SK-N-MC (cell line): ENCODE measurements at places on chromosomes 7 and 10.

DNA sequence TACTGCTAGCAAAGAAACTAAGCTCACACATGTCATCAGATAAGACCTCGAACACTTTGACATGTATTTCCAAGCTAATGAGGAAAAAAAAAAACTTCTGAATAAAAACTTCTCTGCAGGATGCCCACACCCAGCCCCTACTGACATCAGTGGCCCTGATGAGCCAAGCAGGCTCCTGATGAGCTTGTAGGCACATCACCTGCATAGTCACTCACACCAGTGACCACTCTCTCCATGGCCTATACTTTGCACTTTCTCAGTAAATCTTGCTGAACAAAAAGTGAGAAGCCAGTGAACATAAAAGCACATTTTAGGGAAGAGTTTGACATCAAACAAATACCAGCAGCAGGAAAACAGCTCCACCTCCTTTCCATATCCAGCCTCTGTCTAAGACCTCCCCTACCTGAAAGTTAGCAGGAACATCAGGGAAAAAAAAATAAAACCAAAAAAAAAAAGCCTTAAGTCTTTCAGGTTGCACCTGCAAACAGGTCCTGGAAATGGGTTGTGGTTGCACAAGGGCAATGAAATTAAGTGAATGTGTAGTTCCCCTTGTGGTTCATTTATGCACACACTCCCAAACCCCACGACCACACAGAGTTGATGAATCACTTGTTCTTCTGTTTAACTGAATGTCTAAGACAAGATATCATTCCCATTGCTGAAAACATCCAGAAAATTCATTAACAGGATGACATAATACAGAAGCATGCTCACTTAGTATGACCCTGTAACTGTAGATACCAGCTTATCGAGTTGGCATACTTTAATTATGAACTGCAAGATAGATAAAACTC is 205.2 kb upstream of the PDE1C start:
- DNase-seq, result no peak

- DNase-seq, result no peak
Measured at GRCh38 chr10:70932392-70933196, 44.2 kb upstream of the PCBD1 start.

GRCh38 chr7:36916619-36917018 is 192.3 kb upstream of the AOAH start:
- DNase-seq, result no peak

GRCh38 chr10:69223028-69223342 is 2.9 kb downstream of the HKDC1 start:
- no peak for DNase-seq

DNA sequence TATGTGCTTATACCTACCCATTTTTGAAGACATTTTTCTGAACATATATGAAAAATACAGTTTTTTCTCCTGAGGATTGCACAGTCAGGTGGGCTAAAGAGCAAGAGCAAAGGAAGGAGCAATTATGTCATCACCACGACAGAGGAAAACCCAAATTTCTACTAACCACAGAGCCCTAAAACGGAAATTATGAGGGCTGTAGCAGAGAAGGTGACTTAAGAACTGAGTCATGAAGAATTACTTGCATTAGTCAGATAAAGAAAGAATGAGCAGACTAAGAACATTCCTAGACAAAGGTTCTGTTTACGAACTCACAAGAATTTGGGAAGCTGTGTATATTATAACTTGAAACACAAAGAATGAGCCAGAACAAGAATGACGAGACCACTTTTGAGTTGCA is 974.4 kb downstream of the NXPH1 start:
- DNase-seq, result no peak

- no peak for DNase-seq
Measured at GRCh38 chr7:81501220-81501619, 268.6 kb downstream of the HGF start.

- no peak for DNase-seq
Measured at GRCh38 chr10:44587488-44588318, 202.8 kb upstream of the CXCL12 start.

DNA sequence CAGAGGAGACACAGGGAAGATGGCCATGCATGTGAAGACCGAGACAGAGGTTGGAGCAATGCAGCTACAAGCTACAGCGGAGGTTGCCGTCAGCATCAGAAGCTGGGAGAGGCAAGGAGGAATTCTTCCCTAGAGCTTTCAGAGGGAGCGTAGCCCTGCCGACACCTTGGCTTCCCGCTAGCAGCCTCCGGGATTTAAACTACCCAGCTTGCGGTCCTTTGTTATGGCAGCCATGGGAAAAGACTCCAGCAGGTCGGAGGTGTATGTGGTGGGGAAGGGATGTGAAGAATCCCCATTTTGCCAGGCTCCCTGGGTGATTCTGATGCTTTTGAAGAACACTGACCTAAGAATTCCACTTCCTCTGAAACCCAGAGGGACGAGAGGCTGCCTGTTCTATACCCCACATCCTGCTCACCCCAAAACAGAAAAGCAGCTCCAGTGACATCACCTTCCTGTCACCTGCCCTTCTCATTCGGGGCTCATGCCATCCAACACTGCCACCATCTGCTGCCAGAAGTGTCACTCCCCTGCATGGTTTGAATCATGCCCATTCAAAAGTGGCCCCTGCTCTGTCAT is 3.3 kb upstream of the SEPHS1 start:
- DNase-seq, result no peak

GRCh38 chr7:143382126-143382790 is 1.1 kb downstream of the ZYX start:
- no peak for DNase-seq

DNA sequence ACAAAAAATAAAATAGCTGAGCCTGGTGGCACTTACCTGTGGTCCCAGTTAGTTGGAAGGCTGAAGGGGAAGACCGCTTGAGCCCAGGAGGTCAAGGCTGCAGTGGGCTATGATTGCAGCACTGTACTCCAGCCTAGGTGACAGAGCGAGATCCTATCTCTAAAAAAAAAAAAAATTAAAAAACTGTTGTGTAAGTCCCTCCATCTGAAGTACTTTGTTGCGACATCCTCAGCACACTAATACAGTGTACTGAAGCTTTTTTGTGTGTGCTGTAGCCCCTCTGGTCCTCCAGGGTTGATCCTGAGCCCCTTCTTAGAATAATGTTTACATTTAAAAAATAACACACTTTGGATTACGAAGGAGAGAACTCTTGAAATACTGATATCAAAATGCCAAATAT is 71.3 kb downstream of the PFKFB3 start:
- no peak for DNase-seq

DNA sequence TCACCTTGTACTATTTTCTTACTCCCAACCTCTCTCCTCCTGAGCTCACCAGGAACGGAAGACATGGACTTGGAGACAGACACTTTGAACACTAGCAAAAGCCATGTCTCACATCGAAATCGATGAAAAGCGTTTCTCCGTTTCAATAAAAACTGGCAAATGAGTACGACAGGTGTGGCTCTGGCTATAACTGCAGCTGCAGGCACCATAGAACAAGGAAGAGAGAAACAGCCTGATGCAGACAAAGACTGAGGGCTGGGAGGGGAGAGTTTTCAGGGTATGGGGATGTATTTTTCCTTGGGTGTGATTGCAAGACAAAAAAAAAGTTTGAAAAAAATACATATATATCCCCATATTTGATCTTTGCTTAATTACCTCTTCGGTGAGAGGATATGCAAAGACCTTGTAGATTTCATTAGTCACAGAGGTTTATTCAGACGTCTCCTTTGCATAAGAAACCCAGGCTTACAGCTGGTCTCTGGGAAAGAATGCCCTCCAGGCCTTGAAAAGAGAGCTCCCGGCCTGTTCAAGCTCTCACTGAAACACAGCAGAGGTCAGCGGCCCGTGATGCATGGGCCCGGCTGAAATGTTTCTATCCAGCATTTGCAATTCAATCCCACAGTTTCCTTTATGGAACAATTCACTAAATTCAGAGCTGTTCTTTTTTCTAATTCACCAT is 63.1 kb downstream of the TLL2 start:
- no peak for DNase-seq

DNA sequence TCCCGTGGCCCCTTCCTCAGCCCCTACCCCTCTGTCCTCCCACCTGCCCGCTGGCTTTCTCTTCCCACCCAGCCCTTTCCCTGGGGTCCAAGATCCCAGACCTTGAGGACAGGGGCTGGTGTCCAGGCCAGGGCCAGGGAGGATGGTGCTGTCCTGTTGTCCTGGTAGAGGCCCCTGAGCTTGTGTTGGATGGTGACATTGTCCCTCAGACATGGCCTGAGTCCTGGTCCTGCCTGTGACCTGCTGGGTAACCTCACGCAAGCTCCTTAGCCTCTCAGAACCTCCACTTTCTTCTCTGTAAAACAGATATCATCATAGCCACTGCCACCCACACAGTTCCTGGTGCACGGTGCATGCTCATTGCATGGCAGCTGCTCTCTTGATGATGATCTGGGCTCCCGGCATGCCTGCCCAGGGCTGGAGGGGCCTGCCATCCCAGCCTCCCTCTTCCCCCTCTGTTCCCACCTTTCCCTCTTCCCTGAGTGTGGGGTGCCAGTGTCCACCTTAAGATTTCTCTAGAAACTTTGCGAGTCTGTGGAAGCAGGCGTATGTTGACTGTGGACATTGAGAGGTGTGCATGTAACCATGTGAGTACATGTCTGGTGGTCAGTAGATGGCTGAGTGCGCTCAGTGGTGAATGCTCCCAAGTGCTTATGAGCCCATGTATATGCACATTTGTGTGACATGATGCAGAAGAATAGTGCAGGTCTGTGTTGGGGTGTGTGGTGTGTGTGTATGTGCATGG is 60.4 kb downstream of the NEURL1 start:
- DNase-seq, result no peak

GRCh38 chr7:113045379-113045778 is 41.2 kb downstream of the GPR85 start:
- no peak for DNase-seq

DNA sequence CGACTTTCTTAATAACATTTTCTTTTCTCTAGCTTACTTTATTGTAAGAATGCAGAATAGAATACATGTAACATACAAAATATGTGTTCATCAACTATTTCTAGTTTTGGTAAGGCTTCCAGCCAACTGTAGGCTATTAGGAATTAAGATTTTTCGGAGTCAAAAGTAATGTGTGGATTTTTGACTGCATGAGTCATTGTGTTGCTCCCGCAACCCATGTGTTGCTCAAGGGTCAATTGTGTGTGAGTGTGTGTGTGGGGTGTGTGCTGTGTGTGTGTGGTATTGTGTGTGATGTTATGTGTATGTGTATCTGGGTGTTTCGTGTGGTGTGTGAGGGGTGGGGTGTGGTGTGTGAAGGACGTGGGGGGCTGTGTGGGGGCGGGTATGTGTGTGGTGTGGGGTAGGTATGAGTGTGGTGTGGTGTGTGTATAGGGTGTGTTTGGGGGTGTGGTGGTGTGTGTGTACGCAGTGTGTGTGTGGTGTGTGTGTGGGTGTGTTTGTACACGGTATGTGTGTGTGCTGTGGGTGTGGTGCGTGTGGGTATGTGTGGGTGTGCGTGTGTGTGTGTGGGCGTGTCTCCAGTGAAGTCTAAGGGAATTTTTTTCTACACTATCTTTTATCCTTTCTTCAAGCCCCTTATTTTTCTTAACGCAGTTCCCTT is 60.5 kb downstream of the RSU1 start:
- DNase-seq, result no peak

DNA sequence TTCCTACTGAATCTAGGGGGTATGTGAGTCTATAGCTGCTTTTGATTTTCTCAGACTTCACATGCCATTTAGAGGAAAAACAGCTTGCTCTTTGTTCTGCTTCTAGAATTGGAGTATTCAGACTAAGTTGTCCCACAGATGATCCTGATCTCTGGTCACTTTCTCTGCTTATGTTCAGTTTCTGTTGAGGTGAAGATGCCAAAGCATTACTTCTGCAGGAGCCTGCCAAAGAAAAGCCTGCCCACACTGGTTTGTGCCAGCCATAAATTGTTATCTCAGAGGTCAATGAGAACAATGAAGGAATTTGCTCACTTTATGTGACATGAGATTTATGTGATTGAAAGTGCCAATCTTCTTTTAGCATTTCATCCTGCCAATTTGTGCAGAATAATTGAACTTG is 163.6 kb downstream of the CDK14 start:
- no peak for DNase-seq

- DNase-seq, result no peak
Measured at GRCh38 chr10:13758312-13758711, 171.5 kb downstream of the PRPF18 start.

DNA sequence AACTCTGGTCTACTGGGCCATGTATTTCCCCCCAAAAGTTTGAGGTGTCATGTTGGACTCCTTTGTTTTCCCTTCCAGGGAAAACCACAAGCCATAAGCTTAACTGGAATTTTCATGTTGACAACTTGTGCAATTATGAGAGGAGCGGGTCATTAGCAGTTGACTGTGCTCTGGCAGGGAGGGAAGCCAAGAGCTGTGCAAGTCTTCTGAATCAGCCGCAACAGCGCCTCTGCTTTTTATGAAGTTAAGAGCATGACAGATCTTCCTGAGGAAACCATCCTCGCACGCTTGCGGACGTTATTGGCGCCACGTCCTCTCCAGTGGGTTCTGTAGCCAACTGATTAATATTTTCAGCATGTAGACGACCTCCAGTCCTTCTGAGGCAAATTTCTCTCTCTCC is 148.7 kb upstream of the MKI67 start:
- peak; percentile 66 for DNase-seq

DNA sequence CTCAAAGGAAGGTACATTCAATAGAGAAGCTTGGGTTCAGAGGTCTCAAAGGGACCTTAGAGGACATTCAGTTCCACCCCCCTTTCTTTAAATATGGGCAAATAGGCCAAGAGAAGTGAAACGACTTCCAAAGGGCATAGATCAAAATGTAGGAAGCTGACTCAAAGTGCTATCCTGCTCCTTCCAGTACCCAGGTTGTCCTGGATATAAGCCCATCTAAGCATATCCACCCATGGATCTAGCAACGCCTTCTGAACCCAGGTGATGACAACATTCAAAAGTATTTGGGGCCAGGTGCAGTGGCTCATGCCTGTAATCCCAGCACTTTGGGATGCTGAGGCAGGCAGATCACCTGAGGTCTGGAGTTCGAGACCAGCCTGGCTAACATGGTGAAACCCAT is 5.3 kb downstream of the ATXN7L1 start:
- no peak for DNase-seq

- DNase-seq, result no peak
Measured at GRCh38 chr7:122306320-122307227, 2.0 kb upstream of the FEZF1 start.

GRCh38 chr7:155769701-155770100 is 42.6 kb downstream of the SHH start:
- no peak for DNase-seq

DNA sequence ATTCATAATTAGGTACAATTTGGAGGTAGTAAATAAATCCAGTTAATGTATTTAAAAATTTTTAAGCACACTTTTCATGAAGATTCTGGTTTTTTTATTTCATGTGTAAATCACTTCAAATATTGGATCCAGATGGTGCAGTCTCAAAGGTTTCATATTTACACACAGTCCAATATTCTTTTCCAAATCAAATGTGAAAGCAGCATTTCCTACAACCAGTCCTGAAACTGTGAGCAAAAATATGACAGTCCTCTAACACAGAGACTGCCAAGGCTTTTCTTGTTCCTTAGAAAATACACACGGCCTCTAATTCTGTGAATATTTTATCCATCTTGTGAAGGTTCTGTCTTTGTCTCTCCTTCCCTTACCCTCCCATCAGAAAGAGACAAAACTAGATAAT is 645.9 kb downstream of the ARL4A start:
- DNase-seq, result no peak

GRCh38 chr7:49371771-49372170 is 401.7 kb upstream of the VWC2 start:
- DNase-seq, result no peak

GRCh38 chr7:88523645-88524044 is 217.0 kb upstream of the STEAP4 start:
- no peak for DNase-seq
